ENCODE measurements at places on chromosomes 2 and 18. TPM values are rescaled to one million over a fixed set of nuclear protein-coding genes. Genes with fewer than 3 reads are reported as not detected.

CNGA3 gene
- not detected for total RNA-seq

PTPN18 gene
- total RNA-seq: 26.7 TPM

SRD5A2 gene
- total RNA-seq: 0.05 TPM

TMEM182 gene
- total RNA-seq: 6.9 TPM

RSAD2 gene
- total RNA-seq: 0.02 TPM

C2orf66 gene
- total RNA-seq: 0.84 TPM

LHCGR gene
- total RNA-seq: 0.40 TPM

SLC5A6 gene
- total RNA-seq: 49.7 TPM

CCDC85A gene
- total RNA-seq: 0.12 TPM

NOL4 gene
- 0.47 TPM for total RNA-seq

DSC3 gene
- total RNA-seq: 2.1 TPM

UPP2 gene
- not detected for total RNA-seq

ALK gene
- total RNA-seq: not detected

ANKRD29 gene
- 7.4 TPM for total RNA-seq

FSIP2 gene
- total RNA-seq: not detected

MOGAT1 gene
- not detected for total RNA-seq

PTPRN gene
- total RNA-seq: 11.3 TPM

KCTD1 gene
- 22.5 TPM for total RNA-seq

VSNL1 gene
- not detected for total RNA-seq

RNF149 gene
- 45.4 TPM for total RNA-seq

ARHGAP25 gene
- total RNA-seq: 3.1 TPM

LYPD6B gene
- total RNA-seq: 0.38 TPM

DSG2 gene
- total RNA-seq: 33.9 TPM

BOLL gene
- total RNA-seq: not detected

DNAH6 gene
- 0.06 TPM for total RNA-seq

FASTKD1 gene
- total RNA-seq: 45.4 TPM

FAHD2A gene
- 35.5 TPM for total RNA-seq

SPC25 gene
- 10.8 TPM for total RNA-seq

GMPPA gene
- total RNA-seq: 36.8 TPM

KLHL29 gene
- total RNA-seq: 4.3 TPM

PRKAG3 gene
- not detected for total RNA-seq

All from NCI-H460 (cell line).